HFF-Myc (cell line): ENCODE measurements at places on chromosomes 4 and X.

GRCh38 chr4:111991163-111991562 lies 154.1 kb upstream of the FAM241A start:
- no peak for DNase-seq

DNA sequence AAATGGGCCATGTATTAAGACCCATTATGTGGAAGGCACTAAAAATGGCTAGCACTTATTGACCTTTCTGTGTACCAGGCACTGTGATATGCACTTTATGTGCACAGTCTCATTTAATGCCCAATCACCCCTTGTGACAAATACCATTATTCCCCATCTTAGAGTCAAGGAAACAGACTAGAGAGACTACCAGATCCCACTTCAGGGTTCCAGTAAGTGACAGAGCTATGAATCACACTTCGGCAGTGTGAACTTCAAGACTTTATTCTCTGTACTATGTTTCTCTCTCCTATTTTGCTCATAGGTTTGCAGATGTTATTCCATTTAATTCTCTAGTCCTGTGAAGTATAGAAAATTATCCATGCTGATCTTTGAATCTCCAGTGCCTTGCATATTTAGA lies 107.0 kb downstream of the NFKB1 start:
- DNase-seq: no peak

DNA sequence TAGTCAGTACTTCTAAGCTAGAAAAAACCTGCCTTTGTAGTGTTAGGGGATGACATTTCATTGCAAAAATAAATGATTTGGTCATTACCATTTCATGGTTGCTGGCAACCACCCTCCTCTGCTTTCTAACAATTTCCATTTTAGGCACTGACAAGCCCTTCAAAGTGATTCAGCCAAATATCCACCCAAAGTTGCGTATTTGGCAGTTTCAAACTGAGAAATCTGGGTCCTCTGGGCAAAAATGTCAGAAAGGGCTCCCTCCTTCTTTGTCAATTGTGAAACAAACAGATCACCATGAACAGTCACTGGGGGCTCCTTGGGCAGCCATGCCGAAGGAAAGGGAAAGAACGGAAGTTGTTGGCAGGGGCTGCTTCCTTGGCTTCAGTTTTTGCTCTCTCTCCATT lies 33.0 kb downstream of the PLAC1 start:
- no peak for DNase-seq

DNA sequence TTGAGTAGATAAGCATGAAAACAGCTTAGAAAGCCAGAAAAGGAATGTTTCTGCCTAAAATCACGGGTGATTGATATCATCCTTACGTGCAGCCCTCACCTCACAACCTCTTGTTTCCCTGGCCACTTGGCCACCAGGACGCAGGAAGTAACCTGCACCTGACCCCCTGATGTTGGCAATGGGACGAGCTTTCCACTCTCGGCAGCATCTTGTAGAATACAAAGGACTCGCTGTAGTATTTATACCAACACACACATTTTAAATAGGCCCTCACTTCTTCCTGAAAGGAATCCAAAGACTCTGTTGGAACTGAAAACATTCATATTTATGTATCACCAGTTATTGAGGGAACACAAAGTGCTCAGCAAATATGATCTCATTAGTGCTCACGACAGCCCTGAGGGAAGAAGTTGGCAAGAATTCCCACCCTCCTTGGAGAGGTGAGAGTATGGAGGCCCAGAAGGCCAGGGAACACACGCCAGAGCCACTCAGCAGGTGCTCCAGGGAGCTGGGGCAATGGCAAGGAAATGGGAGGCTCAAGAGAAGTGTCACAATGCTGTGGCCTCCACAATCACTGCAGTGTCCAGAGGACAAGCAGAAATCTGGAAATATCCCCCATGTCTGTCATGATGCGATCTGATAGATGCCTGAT lies 103.3 kb upstream of the KIT start:
- DNase-seq: no peak

GRCh38 chr4:101306225-101306624 lies 41.1 kb downstream of the PPP3CA start:
- no peak for DNase-seq

DNA sequence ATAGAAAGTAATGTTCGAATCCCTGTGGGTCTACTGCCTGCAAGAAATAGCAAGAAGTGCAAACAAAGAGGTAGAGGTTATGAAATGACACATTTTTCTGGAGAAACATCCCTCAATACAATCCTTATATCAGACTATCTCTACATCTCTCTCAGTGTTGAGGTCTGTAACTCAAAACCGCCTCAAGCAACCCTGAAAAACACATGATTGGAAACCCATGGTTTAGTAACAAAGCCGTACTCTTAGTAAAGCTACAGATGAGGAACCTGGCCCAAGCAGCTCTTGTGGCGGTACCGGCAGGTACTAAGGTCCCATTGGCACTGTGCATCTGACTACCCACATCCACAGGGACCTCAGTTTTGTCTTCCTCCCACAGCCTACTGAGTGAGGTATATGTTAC lies 53.9 kb downstream of the IRF2 start:
- no peak for DNase-seq

DNA sequence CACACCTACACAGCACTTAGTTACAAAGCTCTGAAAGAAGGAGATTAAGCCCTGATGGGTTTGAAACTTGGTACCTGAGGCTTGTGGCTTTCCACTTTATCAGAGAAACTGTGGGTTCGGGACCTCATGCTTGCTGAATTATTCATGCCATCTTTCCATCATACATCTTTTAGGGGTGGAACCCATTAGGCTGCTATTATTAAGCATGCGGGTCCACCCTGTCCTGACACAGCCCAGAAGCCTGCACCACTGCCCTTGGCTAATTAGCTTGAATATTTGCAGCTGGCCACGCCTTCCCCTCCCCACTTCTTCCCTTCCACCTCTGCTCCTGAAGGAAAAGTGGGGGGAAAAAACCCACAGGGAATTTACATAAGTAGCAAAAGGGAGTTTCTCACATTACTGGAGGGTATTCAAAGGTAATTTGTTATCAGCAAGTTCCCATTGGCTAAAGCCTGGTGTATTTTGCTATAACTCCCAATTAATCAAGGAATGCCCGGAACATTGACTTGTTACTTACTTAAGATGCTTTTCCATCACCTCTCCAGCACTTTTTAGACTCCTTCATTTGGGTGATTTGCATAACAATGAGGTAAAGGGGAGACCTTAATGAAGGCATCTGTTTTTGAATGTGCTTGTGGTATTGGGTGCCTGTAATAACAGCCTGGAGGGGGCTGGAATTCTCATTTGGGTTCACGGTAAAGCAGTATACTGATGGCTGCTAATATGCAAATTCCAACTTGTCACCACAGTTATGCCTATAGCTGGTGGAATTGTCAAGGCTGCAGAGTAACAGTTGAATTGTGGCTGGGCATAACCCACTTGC lies 231.7 kb upstream of the GATB start:
- no peak for DNase-seq

DNA sequence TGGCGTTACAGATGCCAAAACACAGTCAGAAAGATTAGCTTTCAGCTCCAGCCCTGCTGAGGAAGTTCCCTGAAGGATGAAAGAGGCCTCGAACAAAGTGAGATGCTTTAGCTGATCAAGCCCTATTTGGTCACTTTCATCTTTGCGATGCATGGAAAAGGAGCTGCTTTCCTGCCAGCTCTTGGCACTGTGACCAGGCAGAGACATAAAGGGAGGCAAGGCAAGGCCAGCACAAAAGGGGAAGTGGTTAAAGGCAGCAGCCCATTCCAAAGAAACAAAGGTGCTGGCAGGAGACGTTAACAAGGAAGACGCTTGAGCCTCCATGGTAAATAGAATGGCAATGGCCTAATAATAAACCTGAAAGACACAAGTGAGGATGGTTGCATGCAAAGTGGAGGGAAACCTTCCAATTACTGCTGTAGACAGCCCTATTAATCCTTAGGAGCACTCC lies 617.1 kb upstream of the INTU start:
- DNase-seq: no peak

- DNase-seq: no peak
Observed at GRCh38 chrX:154325541-154325940, 29.9 kb downstream of the TKTL1 start.

GRCh38 chr4:138307319-138307718 lies 65.2 kb upstream of the SLC7A11 start:
- no peak for DNase-seq
